IMR-90 (cell line): ENCODE measurements at places on chromosomes 16 and 17. TPM values are rescaled to one million over a fixed set of nuclear protein-coding genes. Genes with fewer than 3 reads are reported as not detected.

The MNT gene
- total RNA-seq, result 1.4 and 1.9 TPM in 2 replicates

The MAP2K6 gene
- 3.6 and 5.7 TPM in 2 replicates for total RNA-seq

The KRT12 gene
- not detected in 2 replicates for total RNA-seq

The ATXN2L gene
- total RNA-seq, result 10.3 and 12.9 TPM in 2 replicates

The PRCD gene
- total RNA-seq, result under 0.01 TPM in 1 of 2 replicates, not detected in the other

The CCL1 gene
- not detected in 2 replicates for total RNA-seq

The ZNF469 gene
- 1.1 and 1.4 TPM in 2 replicates for total RNA-seq
